ENCODE measurements at places on chromosomes 11 and 22.

- no peak for DNase-seq
Measured at GRCh38 chr22:29907753-29908515, 25.0 kb downstream of the MTMR3 start.

DNA sequence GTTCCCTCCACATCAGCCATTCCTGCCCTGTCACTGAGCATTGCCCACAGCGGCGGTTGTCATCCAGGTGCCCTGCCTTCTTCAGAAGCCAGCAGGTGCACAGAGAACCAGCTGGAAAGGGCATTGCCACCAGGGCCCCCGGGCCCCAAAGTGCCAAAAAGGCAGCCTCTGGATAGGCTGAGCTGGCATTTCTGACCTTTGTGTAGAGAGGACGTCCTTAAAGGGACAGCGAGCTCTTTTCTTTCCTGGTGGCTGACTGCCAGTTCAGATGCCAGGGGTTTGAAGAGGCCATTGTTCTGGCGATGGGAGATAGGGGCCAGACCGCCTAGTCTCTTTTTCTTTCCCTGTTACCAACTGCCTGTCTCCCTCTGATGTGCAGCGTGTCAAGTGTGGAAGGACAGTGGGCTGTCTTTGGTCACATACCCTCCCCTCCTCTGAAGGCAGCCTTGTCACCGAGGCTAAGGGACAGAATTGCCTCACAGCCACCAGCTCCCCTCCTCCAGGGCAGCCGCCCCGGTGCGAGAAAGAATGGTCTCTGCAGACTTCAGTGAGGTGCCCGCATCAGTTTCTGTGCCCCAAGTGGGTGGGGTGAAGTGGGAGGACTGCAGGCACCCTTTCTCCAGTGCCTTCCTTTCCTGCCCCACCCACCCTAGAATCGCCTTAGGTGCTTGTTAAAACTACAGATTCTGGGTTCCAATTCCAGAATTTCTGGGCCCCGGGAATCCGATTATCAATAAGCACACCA is 109.6 kb downstream of the SCN3B start:
- no peak for DNase-seq

GRCh38 chr22:19779685-19780268 is 19.2 kb downstream of the TBX1 start:
- no peak for DNase-seq

- no peak for DNase-seq
Measured at GRCh38 chr11:130909650-130910049, 6.6 kb downstream of the SNX19 start.

GRCh38 chr22:22733881-22734373 is 89.5 kb downstream of the GGTLC2 start:
- no peak for DNase-seq

DNA sequence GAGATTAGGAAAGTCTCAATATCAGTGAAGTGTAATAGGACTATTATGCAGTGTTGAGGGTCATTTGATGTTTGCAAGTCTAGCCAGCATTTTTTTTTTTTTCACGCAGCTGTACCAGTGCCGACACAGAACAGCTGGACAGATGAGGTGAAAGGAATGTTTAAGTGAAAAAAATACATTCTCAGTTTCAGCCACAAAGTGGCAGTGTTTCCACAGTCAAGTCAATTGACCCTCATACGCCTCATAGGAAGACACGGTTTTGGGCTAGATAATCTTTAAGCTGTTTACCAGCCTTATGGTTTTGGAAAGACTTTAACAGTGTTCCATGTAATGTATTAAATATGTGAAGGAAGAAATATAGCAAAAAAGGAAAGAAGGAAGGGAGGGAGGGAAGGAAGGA is 349.9 kb upstream of the ANO3 start:
- DNase-seq, result no peak

GRCh38 chr22:38335077-38335476 is 17.8 kb upstream of the CSNK1E start:
- no peak for DNase-seq

DNA sequence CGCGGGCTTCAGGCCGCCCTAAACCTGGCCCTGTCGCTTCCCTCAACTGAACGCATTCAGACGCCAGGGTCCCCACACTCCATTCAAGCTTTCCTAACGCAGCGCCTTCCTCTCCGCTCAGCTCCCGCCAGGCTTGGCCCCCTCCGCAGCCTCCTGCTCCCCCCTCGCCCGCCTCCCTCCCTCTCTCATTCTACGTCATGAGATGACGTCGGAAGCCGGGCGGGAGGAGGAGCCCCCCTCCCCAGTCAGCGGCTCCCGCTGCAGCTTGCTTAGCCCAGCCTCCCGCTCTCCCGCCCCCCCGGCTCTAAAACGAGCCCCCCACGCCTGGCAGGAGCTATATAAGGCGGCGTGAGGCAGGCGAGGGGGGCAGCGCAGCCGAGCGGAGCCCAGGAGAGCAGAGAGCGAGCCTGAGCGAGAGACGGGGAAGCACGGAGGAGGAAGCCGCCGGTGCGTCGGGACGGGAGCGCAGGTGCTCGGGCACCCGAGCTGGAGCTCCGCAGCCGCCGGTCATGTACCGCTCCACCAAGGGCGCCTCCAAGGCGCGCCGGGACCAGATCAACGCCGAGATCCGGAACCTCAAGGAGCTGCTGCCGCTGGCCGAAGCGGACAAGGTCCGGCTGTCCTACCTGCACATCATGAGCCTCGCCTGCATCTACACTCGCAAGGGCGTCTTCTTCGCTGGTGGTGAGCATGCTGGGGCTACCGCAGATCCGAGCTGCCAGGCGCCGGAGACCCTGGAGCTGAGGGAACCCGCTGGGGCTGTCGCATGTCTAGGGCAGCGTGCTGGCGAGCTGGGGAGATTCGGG is at the start of gene NPAS4:
TSS of gene NPAS4 (plus strand) at position 365 of the 806 bp plus-strand sequence. CDS start at position 510, 145 bp downstream.
- DNase-seq, result no peak

GRCh38 chr11:110026858-110027626 is 66.2 kb upstream of the ZC3H12C start:
- no peak for DNase-seq

DNA sequence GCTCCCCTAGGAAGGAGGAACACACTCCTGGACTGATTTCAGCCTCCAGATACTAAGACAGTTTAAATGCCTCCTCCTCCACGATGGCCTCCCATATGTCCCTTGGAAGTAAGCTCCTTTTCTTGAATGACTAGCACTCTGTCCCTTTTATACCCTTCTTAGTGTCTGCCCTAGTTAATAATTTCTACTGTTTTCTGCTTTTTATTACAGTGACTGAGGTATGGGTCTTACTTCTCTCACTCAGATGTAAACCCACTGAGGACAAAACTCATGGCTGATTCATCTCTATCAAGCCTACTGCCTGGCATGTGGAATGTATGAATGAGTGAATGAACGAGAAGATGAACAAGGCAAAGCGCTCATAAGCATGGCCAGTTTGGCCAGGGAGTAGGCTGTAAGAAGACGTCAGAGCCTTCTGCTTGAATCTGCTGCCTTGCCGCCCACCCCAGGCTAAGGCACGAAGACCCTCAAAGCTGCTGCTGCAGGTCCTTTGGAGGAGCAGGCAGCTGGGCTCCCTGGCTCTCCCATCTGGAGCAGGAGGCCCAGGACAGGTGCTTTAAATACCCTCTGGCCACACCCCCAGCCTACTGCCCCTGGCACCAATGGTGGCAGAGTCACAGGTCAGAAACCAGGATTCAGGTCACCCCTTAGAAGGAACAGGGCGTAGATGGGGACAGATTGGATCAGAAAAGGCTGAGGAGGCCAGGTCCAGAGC is 8.2 kb upstream of the PGA3 start:
- DNase-seq, result no peak

Measured in activated T-helper 1 cell treated with anti-CD3 and anti-CD28 coated beads, Interleukin-12 subunit alpha, Interleukin-12 subunit beta, Interleukin-2, Interleukin-4 antibody, amounts not matched to agents 30 ng/mL and 10 ng/mL and 1 ng/mL, durations not matched to agents 14 hours and 24 hours and 36 hours (primary cell).